Karpas-422 (cell line): ENCODE measurements at places on chromosomes 12 and 14. TPM values are rescaled to one million over a fixed set of nuclear protein-coding genes. Genes with fewer than 3 reads are reported as not detected.

- DNase-seq = no peak
These were observed 508 bp upstream of the KCNH5 start for GRCh38 chr14:63045612-63046320.

GRCh38 chr14:70735043-70735442, 74.3 kb downstream of the MAP3K9 start:
- no peak for DNase-seq

DNA sequence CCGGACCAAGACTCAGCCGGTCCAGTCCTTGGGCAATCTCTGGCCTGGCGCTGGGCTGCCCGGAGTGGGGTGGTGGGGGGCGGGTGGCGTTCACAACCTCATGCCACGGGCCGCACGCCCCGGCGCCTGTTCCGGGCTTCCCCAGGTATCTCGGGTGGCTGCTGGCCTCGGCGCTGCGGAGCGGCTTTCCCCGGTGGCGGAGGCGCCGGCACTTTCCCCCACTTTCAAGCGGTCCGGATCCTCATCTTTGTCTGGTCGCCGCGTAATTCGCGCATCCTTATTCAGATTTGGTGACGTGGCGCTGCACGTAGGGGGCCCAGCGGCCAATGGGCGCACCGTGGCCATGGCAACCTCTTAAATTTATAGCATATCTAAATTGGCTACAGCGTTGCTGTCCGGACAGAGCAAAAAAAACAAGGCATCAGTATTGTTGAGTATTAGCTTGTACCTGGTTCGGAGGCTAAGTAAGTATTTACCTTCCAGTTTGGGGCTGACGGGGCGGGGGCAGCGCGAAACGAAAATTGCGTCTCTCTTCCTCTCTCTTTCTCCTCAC, at the start of gene LHX5:
Gene LHX5, minus strand, starts transcription at position 253 of the 553 bp plus-strand sequence. CDS start 373 bp downstream, outside the sequence.
- no peak for DNase-seq

The RNASE2 gene
- not detected in 2 replicates for total RNA-seq

The NRL gene
- 1.5 and 2.5 TPM in 2 replicates for total RNA-seq
